Daoy (cell line): ENCODE measurements at places on chromosomes 13 and 19.

DNA sequence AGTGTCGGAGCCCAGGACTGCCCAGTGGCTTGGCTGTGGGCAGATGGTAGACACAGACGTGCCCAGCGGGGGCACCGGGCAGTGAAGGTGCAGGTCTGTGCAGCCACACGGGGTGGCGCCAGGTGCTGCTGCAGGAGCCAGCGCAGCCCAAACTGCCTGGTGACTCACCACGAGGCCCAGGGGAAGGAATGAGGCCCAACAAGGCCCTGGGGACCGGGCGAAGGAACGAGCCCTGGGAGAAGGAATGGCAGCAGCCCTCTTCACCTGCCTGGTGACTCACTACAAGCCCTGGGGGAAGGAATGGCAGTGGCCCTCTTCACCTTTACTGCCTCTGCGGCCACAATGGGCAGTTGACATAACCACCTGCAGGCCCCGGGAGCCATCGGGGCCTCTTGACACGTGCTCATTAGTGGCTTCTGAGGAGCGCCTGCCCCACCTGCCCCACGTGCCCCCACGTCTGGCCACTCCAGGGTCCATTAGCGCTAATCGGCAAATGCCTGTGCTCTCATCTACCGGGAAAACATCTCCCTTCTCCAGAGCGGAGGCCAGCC, 9.3 kb downstream of the MED16 start:
- peak; percentile 80 for DNase-seq

- no peak for DNase-seq
Observed at GRCh38 chr19:28956961-28957360, 256.0 kb downstream of the UQCRFS1 start.

GRCh38 chr19:33878910-33879810, 82.5 kb downstream of the KCTD15 start:
- DNase-seq, result no peak

GRCh38 chr13:100403675-100404074, 184.9 kb downstream of the GGACT start:
- DNase-seq, result no peak

- DNase-seq, result peak; percentile 66
Observed at GRCh38 chr13:21909331-21909730, 238.5 kb downstream of the FGF9 start.

GRCh38 chr19:518598-519231, 11.4 kb downstream of the TPGS1 start:
- no peak for DNase-seq

DNA sequence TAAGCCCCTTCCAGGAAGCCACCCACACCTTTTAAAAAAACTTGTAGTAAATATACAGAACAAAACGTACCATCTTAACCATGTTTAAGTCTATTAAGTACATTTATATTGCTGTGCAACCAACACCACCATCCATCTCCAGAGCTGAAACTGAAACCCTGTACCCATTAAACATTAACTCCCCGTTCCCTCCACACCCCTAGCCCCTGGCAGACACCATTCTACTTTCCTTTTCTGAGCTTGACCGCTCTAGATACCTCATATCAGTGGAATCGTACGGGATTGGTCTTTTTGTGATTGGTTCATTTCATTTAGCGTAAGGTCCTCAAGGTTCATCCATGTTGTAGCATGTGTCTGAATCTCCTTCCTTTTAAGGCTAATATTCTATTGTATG, 13.0 kb upstream of the SPATA13 start:
- DNase-seq, result no peak

DNA sequence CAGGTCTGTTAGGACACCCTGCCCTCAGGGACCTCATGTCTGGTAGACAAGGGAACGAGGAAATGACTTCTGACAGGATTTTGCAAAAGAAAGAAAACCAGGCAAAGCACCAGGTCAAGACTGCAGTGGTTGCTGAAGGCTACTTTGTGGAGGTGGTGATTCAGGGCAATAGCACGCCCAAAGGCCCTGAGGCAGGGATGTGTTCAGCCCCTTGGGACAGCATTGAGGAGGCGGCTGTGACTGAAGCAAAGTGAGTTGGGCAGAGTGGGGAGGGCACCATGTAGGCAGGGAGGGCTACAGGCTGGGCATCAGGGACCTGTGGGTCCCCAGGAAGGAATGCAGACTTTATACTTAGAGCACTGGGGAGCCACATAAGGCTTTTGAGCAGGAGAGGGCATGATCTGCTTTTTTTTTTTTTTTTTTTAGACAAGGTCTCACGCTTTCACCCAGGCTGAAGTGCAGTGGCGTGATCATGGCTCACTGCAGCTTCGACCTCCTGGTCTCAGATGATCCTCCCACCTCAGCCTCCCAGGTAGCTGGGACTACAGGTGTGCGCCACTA, 10.8 kb upstream of the HOMER3 start:
- peak; percentile 63 for DNase-seq

DNA sequence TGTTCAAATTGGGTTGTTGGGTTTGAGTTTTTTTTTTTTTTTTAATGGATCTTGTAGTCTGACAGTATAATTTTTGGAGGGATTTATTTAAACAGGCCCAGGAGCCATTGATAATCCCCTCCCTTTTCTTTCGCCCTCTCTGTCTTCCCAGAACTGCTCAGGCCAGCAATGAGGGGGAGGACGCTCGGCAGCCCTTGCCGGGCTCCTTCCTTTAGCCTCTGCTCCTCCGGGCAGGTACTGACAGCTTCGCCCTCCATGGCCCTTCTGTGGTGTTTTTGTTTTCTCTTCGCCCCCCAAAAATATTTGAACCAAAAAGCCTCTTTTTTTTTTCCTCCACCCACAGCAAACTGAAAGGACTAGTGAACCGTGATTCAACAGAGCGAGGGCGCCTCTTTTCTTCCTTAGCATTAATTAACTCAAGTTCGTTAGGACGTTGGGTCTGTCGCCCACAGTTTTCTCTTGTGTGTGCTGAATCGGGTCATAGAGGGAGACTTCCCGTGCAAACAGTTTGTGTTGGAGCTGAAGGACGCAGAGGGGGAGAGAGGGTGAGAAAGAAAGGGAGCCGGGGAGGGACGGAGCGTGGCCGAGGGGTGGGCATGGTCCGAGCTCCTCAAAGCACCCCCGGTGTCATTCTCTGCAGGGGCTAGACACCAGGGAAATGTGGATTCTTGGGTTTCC, 21.5 kb downstream of the NFIX start:
- no peak for DNase-seq

DNA sequence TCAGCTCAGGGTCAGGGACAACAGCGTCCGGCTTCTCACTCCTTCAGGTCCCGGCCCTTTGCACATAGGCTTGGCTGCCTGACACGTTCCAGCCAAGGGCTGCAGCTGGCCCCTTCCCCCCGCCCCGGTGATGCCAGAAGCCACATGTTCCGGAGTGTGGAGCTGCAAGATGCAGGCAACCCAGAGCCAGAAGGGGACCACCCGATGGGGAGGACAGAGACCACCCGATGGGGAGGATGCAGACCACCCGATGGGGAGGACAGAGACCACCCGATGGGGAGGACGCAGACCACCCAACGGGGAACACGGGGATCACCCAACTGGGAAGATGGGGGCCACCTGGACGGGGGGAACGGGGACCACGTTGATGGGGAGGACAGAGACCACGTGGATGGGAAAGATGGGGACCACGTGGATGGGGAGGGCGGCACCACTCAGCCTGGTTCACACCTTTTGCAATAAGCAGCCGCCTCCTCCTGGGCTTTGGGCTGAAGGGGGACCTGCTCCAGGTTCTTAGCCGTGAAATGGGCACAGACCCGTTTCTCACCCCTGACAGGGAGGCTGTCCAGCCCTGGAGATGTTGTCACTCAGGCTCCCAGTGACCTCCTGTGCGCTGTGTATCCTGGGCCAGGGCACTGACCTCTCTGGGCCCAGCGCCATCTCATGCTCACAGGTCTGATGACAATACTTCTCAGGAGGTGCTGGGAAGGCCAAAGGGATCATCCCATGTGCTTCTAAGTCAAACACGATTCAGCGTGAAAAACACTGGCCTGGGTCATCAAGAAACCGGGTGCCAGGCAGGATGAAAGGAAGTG, 34.5 kb downstream of the C13orf46 start:
- no peak for DNase-seq

DNA sequence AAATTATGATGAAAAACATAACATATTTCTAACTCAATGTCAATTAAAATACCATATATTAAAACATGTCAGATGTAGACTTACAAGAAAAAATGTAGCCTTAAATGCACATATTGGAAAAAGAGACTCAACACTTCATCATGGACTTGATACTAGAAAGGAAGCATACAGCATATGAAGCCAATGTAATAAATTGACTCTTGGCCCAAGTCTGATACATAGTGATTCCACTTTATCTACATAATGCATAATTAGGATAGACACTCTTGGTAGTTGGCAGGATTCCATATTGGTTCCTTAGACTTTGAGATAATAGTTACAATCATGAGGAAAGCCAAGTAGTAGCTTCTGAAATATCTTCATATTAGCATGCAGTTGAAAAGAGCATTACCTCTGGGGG, 1067.0 kb downstream of the PCDH17 start:
- DNase-seq, result no peak

GRCh38 chr19:461721-462551, 1.1 kb upstream of the SHC2 start:
- peak; percentile 29 for DNase-seq

- DNase-seq, result no peak
Observed at GRCh38 chr19:14473073-14473977, 1.8 kb downstream of the PTGER1 start.

GRCh38 chr13:44874886-44875630, 114.2 kb downstream of the NUFIP1 start:
- peak; percentile 70 for DNase-seq

GRCh38 chr13:45482571-45483173, 17.9 kb downstream of the COG3 start:
- no peak for DNase-seq

DNA sequence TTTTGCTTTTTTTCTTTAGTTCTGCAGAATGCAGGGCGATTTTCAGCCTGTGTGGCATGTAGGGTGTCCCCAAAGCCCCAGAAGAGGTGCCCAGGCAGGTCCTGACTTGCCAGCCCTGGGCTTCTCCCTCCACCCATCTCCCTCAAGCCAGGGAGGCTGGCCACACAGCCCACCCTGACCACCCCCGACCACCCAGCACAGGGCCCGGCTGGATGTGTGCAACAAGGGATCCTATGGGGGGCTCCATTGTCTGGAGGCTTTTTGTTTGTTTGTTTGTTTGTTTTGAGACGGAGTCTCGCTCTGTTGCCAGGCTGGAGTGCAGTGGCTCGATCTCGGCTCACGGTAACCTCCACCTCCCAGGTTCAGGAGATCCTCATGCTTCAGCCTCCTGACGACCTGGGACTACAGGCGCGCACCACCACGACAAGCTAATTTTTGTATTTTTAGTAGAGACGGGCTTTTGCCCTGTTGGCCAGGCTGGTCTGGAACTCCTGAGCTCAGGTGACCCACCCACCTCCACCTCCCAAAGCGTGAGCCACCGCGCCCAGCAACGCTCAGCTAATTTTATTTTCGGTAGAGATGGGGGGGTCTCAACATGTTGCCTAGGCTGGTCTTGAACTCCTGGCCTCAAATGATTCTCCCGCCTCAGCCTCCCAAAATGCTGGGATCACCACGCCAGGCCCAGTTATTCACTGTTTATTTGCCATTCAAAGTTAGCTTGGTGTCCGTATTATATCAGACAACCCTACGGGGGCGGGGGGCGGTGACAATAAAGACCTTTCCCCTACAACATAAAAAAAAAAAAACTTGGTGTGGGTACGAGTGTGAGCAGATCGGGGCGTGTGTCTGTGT, 7.8 kb upstream of the MKNK2 start:
- no peak for DNase-seq

- DNase-seq, result peak; percentile 89
Observed at GRCh38 chr19:49712397-49712859, 21.5 kb downstream of the CPT1C start.

DNA sequence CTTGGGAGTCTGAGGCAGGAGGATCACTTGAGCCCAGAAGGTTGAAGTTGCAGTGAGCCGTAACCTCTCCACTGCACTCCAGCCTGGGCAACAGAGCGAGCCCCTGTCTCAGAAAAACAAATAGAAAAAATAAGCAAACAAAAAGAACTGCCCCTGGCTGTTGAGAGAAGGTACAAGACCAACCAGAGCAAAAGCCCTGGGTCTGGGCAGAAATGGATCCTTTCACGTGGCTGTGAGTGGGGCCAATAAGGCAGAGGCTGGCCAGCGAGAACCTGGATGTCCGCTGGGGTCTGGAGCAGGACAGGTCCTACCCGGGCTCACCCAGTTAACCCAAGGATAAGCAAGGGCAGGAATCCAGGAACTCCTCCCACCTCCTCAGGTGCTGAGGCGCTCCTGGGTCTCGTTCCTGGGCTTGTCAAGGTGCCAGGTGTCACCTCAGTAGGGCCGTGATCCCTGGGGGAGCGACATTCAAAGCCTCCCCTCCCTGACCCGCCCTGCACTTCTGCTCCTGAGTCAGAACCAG, 4.7 kb upstream of the SLC5A5 start:
- DNase-seq, result no peak

DNA sequence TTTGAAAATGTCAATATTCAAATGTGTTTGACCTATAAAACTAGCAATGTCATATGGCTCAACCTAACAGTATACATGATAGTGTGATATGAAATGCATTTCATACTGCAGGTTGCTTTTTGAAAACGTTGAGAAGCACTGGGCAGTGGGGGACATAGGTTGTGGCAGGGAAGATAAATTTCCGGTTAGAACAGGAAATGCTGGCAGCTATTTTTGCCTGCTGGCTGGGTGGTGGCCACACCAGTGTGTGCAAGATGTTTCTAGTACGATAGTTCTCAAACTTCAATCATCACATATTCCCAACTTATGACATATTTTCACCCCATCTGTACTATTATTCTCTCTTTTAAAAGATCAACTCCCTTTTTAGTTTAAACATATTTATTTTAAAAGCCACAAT, 17.2 kb downstream of the FXYD5 start:
- DNase-seq, result no peak

DNA sequence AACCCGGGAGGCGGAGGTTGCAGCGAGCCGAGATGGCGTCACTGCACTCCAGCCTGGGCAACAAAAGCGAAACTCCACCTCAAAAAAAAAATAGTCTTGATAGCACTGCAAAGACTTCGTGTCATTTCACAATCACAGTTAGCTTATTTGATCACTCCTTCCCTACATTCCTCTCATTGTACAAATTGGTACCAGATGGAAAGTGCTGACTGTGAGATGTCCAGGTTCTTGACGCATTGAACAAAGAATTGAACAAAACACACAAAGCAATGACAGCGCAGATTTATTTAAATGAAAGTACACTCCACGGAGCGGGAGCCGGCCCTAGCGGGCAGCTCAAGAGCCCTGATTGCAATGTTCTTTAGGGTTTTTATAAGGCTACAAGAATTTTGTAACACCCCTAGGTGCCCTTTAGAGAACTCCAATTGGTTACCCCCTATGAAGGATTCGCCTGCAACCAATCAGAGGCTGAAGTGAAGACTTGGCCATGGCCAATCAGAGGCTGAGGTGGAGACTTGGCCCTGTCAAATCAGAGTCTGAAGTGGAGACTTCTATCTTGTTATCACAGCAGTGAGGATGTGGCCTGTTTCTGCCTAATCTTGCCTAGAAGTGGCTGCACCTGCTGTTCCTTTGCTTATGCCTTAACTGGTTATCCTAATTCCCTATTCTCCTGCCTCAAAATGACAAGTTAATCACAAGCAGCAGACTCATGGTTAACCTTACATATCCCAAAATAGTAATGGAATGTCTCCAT, 16.7 kb downstream of the ZNF556 start:
- no peak for DNase-seq
